ENCODE measurements at places on chromosomes 11 and 22. TPM values are rescaled to one million over a fixed set of nuclear protein-coding genes. Genes with fewer than 3 reads are reported as not detected.

- peak; percentile 62 for DNase-seq
These were observed 38.6 kb upstream of the LMO2 start for GRCh38 chr11:33930317-33931021.

DNA sequence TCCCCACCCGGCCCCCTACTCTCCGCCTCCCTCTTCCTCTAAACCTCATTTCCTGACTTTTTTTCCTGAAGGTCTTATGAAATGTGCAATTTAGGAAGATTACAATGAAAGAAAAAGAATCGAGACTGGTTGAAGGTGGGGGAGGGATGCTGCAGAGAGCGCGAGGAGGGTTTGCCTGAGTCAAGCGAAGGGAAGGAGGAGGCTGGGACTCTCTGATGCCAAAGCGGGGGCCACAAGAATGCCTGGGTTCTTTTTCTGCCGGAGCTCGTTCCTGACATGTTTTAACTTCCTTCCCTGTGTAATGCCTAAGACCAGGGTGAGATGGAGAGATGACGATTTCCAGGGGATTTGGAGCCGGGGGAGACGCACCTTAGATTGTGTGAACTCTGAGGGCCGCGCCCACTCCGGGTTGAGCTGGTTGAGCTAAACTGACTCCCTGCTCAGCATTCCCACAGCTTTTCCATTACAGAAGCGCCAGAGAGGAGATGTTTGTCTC is 270.5 kb upstream of the SORL1-AS1 start:
- DNase-seq = no peak

GRCh38 chr11:120858740-120859139 is 165.2 kb upstream of the TBCEL start:
- DNase-seq = no peak

ALX4 gene
- 0.15 TPM for polyA plus RNA-seq

SFI1 gene
- 23.5 TPM for polyA plus RNA-seq

KIF18A gene
- 12.7 TPM for polyA plus RNA-seq

All from right renal pelvis (tissue), 4 donors.